ENCODE measurements at places on chromosomes 5 and 9.

- DNase-seq: no peak
Observed at GRCh38 chr5:91229031-91229727, 153.9 kb downstream of the ARRDC3 start.

GRCh38 chr5:143671674-143672569, 140.0 kb upstream of the HMHB1 start:
- no peak for DNase-seq

DNA sequence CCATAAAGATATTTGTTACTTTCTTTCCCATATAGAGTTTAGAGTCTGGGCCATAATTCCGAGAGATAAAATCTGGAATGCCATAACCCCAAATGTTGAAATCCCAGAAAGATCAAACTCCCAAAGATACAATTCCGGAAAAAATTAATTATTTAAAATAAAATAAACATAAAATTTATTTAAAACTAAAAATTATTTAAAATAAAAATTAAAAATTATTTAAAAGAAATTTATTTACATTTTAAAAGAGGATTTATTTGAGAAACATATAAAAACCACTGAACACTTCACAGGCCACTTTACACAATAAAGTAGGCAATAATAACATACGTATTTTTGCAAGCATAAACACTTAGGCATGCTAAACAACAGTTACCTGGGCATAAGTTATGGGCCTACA, 57.9 kb downstream of the SHC3 start:
- no peak for DNase-seq

- DNase-seq: no peak
Observed at GRCh38 chr5:10478436-10478835, 36.8 kb downstream of the ROPN1L start.

- DNase-seq: no peak
Observed at GRCh38 chr5:38417658-38418017, 138.8 kb downstream of the LIFR start.

DNA sequence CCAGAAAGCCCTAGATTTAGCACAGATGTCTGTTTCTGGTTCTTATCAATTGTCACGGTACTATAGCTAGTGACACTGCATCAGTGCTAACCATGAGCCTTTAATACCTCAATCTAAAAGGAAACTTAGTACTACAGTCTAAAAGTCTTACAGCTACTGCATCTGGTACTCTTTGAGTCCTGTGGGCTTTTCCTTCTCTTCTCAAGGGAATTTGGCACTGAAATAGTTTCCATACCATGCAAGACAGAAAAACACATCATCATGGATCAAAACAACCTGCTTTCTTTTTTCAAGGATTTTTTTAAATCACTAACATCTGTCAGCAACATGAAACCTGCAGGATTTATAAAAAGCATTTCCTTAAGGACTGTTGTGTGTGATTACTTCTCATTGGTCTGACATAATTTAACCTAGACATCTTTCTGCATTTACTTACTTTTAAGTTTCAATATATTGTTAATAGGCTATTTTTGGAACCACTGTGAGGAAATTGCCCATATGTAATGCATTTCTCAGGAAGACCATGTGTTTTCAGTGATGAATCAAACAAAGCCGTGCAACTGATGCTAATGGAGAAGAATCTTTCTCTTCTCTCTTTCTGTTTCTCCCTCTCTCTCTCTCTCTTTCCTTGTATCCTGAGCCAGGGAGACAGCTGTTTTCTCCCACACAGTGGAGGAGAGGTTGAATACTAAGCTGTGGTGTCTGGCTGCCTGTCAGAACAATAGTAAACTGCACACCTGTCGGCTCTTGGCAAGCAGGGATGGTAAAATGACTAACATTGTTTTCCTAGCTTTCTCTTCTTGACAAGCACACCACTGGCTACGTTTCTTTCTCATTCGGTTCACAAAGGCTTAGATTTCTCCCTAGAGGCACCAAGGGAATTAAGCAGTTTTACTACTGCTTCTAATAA, 273.4 kb downstream of the CSNK1G3 start:
- DNase-seq: peak; percentile 76

GRCh38 chr5:116388564-116389258, 185.9 kb downstream of the SEMA6A start:
- no peak for DNase-seq

DNA sequence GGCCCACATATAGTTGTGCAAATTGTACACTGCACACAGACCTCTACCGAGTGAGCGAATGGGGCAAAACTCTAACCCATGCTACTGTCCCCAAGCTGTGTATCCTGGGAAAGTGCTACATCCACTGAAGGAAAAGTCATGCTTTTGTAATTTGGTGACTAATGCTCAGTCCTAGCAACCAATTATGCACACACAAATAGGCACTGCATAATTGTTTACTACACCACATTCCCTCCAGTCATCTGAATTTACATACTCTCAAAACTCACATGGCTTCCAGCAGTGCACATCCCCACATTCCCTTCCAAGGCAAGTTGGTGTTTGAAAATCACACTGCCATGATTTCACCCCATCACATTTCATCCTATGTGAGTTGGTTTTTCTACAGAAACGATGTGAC, 125.9 kb upstream of the OSMR start:
- DNase-seq: no peak

DNA sequence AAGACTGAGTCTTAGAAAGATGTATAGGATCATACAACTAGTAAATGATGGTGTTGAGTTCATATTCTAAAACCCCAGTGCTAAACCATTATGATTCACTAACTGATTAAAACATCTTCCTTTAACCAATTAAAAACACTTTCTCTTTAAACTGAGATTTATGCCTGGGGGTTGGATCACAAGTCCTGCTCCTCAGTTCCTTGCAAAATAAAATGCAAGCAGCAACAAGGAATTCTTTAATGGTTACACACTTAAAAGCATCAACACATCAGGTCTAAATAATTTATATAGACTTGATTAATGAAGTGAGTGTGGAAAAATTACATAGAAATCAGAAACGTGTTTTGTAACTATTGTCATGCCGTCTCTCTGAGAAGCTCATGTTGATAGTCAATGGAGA, 189.2 kb downstream of the TARS1 start:
- no peak for DNase-seq

DNA sequence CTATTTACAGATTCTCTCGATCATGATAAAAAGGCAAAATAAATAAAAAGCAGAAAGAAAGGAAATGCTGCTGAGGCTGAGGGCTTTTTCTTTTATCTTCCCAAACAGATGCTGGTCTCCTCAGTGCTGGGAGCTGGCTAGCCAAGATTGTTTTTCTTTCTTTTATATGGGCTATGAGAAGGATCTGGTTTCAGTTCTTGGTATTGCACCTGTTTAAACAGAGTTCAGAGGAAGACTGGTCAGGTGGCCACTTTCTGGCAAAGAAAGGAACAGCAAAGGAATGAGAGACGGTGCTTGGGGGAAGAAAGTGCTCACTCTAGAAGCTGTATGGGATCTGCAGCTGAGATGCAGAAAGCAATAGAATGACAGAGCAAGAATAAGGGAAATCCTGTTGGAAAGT, 88.9 kb downstream of the SLF1 start:
- no peak for DNase-seq

DNA sequence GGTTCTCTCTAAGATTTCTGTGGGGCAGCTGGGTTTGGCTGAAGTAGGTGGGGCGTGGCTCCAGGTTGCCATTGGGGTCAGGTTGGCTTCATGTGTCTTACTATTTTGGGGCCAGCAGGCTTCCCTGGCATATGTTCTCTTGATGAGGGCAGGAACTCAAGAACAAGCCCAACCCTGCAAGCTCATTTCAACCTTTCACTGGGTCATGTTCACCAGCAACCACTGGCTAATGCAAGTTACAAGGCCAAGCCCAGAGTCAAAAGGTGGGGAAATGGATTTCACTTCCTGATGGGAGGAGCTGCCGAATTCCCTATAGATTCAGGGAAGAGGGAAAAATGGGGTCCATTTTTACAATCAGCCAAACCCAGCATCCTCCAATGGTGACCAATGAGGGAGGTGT, 34.0 kb upstream of the HAND1 start:
- DNase-seq: no peak

- DNase-seq: no peak
Observed at GRCh38 chr9:136596630-136597031, 50.8 kb upstream of the NOTCH1 start.

- no peak for DNase-seq
Observed at GRCh38 chr9:106883030-106883429, 20.1 kb downstream of the ZNF462 start.

- DNase-seq: peak; percentile 48
Observed at GRCh38 chr5:170357955-170358444, 31.2 kb downstream of the KCNMB1 start.

- DNase-seq: no peak
Observed at GRCh38 chr5:125311743-125312142, 565.3 kb upstream of the ZNF608 start.

- no peak for DNase-seq
Observed at GRCh38 chr5:115336201-115336720, 39.8 kb upstream of the CCDC112 start.

GRCh38 chr9:33106827-33107621, 30.6 kb upstream of the SMU1 start:
- DNase-seq: peak; percentile 79

- DNase-seq: no peak
Observed at GRCh38 chr9:98995971-98996504, 52.3 kb downstream of the COL15A1 start.

DNA sequence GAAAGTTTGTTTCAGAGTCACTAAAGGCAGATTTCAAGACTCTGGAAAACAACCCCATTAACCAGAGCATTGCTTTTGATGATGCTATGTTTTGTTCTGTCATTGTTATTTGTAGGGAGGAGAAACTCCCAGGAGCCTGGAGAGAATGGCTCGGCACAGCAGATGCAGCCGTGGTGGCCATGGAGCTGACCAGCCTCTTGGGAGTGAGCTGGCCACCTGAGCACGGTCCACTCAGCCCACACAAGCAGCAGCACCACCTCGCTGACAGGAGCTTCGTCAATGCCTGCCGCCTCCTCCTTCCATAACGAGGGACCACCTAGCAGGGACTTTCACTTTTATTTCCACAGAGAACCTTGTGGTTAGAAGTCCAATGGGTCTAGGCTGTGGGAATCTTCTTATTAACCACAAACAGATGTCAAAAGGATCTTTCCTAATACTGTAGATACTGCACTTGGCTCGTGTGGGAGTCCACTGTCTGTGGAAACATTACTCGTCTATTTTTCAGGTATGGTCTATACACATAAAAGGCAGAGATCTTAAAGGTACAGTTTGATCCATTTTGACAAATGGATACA, 21.0 kb upstream of the SMIM32 start:
- DNase-seq: no peak

DNA sequence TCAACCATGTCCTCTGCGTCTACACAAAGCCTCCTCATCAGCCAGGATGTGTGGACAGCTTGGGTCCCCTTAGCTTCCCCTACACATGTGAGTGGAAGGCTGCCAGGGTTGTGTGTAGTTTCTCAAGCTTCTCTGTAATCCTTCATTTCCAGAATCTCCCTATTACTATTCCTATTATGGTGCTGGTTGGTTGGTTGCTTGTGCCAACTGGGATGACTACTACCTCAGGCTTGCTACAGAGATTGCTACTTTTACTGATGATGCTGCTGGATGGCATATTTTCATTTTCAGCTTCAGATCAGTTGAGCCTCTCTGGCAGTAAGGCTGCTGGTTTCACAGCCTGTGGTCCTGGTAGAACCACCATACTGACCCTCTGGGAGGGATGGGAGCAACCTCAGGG, 39.9 kb downstream of the ATG10 start:
- DNase-seq: no peak

DNA sequence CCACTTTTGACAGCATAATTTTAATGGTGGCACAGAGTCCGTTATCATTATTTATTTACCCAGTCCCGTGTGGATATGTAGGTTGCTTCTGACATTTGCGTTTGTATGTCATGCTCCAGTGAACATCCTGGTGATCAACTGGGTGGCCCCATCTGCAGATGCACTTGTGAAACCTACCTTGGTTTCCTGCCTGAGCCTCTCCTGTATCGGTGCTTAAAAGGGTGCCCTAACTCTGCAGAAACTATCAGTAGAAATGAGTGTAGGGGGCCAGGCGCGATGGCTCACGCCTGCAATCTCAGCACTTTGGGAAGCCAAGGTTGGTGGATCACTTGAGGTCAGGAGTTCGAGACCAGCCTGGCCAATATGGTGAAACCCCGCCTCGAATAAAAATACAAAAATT, 92.1 kb upstream of the IER5L start:
- DNase-seq: no peak

DNA sequence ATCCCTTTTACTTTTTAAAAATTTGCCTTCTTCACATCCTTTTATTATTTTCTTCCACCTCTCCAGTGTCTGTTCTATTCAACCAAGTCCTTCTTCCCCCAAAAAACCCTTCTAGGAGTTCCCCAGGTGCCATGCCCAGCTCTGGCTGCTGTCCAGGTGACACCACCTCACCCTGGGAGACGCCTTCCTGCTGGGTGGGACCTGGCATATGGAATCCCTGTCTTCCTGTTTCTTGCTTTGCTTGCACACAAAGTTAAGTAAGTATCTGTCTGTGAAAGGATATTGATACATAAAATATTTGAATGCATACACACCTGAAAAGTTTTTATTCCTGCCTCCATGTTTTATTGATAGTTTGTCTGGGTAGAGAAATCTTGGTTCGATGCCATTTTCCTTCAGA, 23.1 kb upstream of the MED10 start:
- no peak for DNase-seq

DNA sequence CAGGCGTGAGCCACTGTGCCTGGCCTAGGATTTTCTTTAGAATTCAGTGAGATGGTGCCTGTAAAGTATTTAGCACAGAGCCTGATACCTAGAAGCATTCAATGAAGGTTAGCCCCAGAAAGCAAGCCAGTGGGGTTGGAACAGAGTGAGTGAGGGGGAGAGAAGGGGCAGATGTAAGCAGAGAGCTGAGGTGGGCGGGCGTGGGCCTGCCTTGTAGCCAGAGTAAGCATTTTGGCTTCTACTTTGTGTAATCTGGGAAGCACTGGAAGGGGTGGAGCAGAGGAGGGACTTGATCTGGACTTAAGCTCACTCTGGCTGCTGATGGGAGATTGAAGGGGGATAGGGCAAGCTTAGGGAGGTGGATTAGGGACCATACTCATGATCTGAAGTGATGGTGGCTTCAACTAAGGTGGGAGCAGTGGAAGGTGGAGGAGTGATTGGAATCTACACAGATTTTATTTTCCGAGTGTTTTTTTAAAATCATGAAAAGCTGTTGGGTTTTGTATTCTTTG, 2.6 kb downstream of the EXOSC2 start:
- no peak for DNase-seq

- no peak for DNase-seq
Observed at GRCh38 chr5:37738057-37738691, 101.7 kb downstream of the GDNF start.

DNA sequence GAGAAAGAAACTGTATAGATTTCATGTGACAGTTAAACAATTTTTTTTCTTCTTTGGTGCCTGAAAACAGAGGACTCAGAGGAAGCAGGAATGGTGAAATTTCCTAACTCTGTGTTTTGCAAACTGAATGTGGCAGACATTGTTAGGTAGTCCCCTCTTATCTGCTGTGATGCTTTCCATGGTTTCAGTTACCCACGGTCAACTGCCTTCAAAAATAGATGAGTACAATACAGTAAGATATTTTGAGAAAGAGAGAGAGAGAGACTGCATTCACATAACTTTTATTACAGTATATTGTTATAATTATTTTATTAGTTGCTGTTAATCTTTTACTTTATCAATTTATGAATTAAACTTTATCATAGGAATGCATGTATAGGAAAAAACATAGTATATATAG, 627.2 kb downstream of the CCDC171 start:
- DNase-seq: no peak

Data from left hindlimb (tissue), 1 donor.